ENCODE measurements at places on chromosomes 3 and 15.

DNA sequence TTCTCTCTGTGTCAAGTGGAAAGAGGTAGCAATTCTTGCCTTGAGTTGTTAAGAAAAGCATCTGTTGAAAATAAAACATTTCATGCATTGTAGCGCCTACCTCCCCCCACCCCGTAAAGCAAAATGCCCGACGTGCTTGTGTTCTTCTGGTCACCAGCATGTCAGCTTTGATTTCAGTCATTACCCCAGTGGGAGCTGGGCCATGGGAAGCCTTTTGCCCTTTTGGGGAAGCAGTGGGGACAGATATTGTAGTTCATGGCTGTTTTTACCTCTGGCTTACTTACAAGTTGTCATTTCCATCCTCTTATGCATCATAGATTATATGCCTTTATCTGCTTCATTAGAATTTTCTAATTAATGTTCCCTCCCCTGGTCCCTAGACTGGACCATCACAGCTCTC, 328.7 kb downstream of the RYR3 start:
- no peak for DNase-seq

GRCh38 chr15:31459400-31459748, 132.7 kb downstream of the KLF13 start:
- no peak for DNase-seq

- no peak for DNase-seq
Observed at GRCh38 chr15:42549032-42549491, 424 bp downstream of the HAUS2 start.

- no peak for DNase-seq
Observed at GRCh38 chr3:11291808-11292207, 19.6 kb downstream of the ATG7 start.

DNA sequence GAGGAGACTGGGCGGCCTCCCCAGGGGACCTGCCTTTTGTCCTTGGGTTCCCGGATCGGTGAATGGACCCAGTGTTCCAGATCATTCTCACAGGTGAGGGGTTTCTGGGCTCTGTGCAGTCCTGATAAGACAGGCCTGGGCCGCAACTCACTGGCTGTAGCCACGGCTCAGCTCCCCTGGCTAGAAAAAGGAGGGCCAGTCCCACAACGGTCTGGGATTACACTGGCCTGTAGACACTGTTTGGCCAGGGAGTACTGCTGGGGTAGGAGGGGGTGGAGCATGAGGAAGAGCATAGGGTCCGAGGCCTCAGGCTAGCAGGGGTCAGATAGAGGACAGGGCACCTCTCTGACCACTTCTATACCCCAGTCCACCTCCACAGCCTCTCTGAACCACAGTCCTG, 21.0 kb upstream of the TICRR start:
- no peak for DNase-seq

GRCh38 chr15:84919106-84919667, 34.7 kb downstream of the SLC28A1 start:
- no peak for DNase-seq

DNA sequence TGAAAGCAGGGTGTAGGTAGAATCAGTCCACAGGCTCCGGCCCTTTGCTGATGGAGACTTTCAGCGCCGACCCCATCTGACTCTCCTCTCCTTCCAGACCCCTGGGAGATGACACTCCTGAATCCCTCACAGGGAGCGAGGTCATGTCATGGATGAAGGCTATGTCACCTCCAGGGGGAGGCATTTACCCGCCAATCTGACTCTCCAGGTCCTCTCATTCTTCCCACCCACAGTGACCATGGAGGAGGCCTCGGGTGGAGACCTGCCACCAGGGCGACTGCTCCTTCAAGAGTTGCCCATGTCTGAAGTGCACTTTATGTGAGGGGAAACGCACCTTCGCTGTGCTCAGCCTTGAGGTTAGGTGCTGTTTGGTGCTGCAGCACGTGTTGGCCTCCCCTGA, 112.7 kb downstream of the KLF13 start:
- DNase-seq, result no peak

DNA sequence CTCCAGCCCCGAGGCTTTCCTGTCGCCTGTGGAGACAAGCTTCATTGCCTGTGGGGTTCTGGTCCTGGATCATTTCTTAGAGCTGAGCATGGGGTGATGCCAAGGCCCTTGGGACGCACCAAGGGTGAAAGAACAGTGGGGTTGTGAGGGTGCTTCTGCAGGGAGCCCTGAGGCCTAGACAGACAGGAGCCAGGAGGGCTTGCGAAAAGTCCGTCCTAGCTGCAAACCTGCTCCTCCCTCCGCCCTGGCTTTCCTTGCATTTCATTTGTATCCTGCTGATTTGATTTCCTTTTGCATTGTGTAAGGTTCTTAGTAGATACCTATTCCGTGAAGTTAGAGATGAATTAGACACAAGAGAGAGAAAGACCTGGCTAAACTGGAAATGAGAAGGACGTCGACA, 286.9 kb upstream of the C2CD4B start:
- no peak for DNase-seq

DNA sequence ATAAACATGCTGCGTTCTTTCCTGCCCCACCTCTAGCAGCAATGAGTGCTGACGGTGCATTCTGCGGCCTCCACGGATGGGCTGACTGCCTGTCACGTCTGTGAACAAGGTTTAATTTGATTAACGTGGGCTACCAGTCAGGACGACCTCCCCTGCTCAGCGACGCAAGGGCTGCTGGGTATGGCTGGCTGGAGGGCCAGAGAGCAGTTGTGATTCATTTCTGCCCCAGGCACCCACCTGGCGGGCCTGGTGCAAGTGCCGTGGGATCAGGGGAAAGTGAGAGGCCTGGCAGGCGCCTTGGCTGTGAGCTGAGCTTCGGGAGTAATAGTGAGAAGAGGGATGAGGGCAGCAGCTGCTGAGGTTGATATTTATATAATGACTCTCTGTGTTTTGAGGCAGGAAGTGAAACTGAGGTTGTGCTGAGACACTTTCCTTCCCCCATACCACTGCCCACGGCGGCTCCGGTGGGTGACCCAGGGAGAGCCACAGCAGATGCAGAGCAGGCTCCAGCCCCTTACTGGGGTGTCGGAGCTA, 190.4 kb upstream of the BCL6 start:
- DNase-seq, result peak; percentile 85

- no peak for DNase-seq
Observed at GRCh38 chr15:84828086-84828908, 11.1 kb downstream of the ALPK3 start.

DNA sequence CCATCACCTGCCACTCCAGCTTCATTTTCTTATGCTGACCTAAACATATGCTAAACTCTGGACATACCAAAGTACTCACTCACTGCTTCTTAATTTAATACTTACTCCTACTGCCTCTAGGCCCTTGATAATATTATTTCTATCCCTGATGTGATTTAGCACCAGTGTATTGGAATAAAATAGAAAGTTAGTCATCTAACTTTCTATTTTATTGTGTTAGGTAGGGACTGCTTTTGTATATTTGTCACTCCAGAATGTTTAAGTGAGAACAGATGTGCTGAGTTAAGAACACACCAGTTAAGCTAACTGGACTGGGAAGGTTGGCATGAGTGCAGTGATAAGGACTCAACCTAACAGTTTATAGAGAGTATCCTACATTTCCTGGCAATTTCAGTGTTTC, 6.5 kb upstream of the CLDN16 start:
- DNase-seq, result no peak

- no peak for DNase-seq
Observed at GRCh38 chr3:63656786-63657185, 4.3 kb downstream of the SNTN start.

GRCh38 chr3:196354132-196354531, 15.9 kb upstream of the TM4SF19 start:
- no peak for DNase-seq

GRCh38 chr3:67648229-67648628, 6.2 kb downstream of the SUCLG2 start:
- no peak for DNase-seq

DNA sequence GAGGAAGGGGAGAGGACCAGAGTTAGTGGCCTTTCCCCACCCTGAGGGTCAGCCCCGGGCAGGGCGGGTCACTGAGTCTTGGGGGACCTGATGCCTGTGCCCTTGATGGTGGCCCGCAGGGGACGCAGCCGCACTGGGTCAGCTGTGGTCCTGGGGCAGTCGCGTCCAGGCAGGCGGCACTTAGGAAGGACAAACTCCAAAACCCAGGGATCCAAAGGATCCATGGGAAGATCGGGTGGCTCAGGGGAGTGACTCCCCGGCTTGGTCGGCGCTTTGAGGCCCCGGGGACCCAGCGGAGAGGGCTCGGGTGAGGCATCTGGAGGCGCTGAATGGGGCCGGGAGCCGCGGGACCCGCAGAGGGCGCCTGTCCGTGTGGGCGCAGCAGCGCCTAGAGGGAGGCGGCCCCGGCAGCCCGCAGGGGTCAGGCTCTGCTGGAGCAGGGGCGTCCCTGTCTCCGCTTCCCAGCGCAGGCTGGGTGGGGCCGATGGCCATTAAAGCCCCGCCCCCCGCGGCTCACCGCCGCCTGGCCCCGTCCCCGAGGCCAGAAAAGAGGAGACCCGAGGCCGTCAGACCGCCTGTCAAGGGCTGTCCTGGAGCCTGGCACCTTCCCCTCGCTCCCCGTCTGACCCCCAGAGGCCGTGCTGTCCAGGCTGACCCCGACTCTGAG, 17.5 kb downstream of the CIDEC start:
- no peak for DNase-seq

- DNase-seq, result no peak
Observed at GRCh38 chr15:88491158-88491557, 23.6 kb downstream of the MRPS11 start.

DNA sequence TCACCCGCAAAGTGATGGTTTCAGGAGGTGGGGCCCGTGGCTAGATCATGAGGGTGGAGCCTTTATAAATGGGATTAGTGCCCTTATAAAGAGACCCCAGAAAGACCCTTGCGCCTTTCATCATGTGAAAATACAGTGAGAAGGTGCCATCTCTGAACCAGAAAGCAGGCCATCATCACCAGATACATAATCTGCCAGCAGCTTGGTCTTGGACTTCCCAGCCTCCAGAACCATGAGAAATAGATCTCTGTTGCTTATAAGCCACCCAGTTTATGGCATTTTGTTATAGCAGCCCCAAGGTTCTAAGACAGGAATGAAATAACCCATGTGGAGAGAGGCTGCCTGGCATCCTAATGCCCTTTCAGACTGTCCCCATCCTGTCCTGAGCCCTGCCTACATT, 127.8 kb upstream of the SMAD3 start:
- DNase-seq, result no peak

GRCh38 chr3:60980342-60980692, 270.9 kb downstream of the FHIT start:
- no peak for DNase-seq

GRCh38 chr3:172152874-172153273, 113.5 kb downstream of the FNDC3B start:
- no peak for DNase-seq

DNA sequence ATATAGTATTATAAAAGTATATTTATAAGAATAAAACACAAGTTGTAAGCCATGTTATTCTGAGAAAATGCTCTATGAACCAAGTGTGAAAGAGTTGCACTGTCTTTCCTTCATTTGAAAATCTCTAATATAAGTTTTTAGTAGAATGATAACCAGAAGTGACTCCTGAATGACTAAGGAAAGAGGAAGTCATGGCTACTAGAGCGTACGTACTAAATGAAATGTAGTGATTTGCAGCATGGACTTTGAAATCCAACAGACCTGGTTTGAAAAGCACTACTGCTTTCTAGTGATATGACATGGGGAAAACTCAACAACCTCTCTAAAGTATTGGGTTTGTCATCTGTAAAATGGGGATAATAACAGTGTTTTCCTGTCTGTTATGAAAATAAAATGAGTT, 10.3 kb upstream of the DNAJC13 start:
- no peak for DNase-seq

DNA sequence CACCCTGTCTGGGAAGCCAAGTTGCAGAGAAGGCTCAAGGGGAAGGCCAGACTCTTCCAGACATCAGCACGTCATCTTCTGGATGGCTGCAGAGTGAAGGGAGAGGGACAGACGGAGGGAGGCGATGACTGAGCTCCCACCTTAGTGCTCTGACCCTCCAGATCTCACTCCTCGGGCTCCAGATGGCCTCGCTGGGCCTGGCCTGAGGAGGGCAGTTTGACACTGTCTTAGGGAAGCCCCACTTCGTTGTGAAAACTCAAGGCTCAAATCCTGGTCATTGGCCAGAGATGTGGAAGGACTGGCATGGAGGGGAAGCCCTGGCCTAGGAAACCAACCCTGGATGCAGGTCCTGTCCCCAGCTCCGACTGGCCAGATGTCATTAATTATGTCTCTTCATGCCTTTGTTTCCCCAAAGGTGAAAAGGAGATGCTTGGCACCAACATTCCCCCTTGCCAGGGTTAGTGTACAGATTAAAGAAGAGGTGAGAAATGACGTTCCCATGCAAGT, 70.4 kb downstream of the ADCY5 start:
- DNase-seq, result no peak

DNA sequence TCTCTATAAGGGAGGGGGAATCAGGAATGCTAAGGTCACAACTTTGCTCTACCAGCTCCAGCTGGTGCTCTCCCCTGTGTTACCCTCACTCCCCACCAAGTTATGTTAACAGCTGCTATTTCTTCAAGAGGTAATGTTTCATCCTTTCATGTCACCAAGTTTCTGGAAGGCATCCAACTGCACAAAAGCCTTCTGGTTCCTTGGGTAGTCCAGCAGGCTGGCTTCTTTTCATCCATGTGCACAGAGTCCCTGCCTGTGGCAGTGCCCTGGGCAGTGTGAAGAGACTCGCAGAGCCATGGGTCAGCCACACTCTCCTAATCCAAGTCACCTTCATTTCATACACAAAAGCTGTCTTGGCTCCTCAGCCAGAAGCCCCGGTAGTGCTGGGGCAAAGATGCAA, 737.5 kb upstream of the LMCD1 start:
- DNase-seq, result no peak

GRCh38 chr3:74571118-74571517, 43.3 kb downstream of the CNTN3 start:
- DNase-seq, result no peak

DNA sequence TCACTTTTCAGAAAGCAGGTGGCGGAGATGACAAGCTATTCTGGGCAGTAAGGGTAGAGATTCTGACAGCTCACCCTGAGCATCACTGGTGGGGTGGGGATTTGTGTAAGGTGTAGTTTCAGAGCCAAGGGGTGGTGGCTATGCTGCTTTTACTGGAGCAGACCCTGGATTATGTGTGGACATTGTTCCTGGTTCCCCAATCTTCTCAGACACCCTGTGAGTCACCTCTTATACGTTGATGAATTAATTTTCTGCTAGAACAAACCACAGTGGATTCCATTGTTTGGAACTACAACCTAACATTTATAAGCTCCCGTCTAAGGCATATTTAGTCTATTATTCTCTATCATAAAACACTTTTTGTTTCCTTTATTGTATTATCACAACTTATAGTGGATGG, 169.5 kb upstream of the COL8A1 start:
- DNase-seq, result no peak

DNA sequence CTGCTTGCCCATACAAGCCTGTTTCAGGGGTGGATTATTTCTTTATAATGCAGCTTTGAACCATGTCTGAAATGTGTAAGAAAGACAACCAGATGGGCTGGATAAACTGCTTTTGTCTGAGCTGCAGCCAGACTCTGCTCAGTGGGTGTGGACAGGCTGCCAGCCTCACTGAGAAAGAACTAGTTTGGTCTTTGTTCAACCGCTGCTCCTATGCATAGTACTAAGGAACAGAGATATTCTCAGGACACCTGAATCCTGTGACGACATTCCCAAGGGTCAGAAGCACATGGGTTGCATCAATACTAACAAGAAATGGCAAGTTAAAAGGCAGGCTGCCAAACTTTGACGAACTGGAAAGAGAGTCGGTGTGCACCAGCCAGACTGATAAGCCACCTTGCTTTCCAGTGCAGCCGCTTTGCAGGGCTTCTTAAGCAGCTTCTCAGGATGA, 57.2 kb downstream of the PLD1 start:
- no peak for DNase-seq

GRCh38 chr3:46406788-46407611, at the start of the genes CCR5AS and CCRL2:
Gene CCR5AS, minus strand, starts transcription at chr3:46407066.
Gene CCRL2, plus strand, starts transcription at chr3:46407259. Its CDS starts 821 bp downstream, at chr3:46408080.
- DNase-seq, result peak; percentile 44
